ENCODE measurements at places on chromosomes 11 and 22.
A peak's percentile ranks its signal among the peaks of the same experiment; 100 is the strongest.

- no peak for DNase-seq
Measured at GRCh38 chr11:58513747-58514367, 6.0 kb upstream of the OR5B21 start.

DNA sequence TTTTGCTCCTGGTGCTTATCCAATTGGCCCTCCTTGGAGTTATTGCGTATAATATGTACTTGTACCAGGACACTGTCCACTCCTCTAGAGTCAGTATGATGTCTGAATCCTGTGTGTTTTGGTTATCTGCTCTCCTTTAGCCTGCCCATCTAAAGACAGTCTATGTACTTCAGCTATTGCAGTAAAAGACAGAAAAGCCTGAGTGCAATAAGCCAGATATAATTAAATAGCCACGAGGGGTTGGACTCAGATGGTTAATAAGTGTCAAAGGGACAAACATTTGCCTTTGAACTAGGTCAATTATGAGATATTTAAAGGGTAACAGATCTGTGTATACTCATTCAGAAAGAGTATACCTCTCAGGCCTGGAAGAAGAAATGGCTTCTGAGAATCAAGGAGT, 406.7 kb downstream of the LUZP2 start:
- DNase-seq: no peak

DNA sequence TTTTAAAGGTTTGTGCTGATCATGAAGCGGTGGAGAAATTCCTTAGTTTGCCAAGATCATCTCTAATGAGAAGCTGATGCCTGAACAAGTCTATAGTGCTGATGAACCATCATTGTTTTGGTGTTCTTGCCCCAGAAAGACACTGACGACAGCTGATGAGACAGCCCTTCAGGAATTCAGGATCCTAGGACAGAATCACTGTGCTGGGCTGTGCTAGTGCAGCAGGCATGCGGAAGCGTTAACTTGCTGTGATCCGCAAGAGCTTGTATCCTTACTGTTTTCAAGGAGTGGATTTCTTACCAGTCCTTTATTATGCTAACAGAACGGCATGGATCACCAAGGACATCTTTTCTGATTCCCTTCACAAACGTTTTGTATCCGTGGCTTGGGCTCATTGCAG, 104.1 kb downstream of the TBC1D22A start:
- no peak for DNase-seq

GRCh38 chr11:1730059-1730629, 20.3 kb downstream of the IFITM10 start:
- DNase-seq: no peak

DNA sequence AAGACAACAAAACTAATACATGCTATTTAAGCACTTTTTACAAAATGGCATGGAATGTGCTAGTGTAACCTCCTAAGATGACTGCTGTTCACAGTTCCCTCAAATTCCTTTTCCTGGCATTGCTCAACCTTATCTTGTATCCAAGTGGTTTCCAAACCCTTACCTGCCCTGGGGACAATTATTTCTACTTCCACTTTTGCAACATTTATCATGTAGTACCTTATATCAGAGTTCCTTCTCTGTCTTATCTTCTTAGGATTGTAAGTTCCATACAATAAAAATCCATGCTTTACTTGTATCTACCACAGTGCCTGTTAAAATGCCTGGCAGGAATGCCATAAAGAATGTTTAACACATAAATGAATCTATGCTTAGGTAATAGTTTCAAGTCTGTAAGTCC, 109.2 kb upstream of the MTMR2 start:
- no peak for DNase-seq

DNA sequence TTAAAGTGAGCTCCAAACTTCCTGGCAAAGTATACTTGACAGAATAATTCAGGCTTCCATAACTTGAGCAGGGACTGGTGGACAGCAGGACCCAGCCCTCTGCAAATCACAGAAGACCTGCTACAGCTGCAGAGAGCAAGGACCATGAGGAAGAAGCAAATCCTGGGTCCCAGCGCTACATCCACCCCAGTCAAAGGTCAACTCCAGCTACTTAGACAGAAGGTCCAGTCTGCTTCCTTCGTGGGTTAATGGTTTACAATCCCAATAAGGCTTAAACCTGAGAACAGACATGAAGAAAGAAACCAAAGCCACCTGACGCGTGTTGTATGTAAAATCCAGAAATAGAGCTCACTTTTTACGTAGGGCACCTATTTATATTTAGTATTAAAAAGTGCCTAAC, 57.7 kb downstream of the SHANK2 start:
- DNase-seq: no peak

- DNase-seq: no peak
Measured at GRCh38 chr22:20741634-20742581, 32.0 kb upstream of the SERPIND1 start.

DNA sequence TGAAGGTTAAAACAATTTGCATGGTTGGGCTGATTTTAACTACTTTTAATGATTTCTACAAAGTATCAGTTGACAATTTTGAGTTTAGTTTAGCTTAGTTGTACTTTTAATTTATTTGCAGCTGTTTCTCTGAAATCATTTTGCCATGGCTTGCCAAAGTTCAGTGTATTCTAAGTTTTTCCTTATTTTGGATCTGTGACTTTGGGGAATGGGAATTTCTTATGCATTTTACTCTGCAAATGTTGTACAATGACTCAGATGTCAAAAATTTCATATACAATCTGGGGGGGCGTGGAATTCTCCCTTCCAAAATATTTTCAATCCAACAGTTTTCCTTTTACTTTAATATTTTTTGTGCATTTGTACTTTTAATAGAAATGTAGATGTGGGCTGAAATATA, 8.9 kb upstream of the DCHS1 start:
- no peak for DNase-seq

DNA sequence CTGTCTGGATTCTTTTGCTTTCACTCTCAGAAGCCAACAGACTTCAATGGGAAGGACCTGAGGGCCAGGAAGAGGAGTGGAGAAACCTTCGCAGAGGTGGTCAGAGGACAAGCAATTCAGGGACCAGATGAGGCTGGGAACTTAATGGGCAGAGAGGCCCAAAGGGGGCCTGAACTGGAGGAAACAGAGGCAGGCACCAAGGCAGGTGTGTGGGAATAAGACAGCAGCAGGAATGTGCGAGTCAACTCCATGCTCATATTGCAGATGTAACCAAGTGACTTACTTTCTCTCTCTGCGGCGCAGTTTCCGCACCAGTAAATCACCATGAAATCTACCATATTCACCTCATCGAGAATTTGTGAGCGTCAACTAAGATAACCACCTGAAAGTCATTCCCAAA, 669.1 kb downstream of the NTM start:
- no peak for DNase-seq

GRCh38 chr11:85682330-85683305, 3.4 kb downstream of the CCDC89 start:
- peak; percentile 71 for DNase-seq

GRCh38 chr22:50305393-50305922, 2.0 kb downstream of the PLXNB2 start:
- DNase-seq: no peak

- no peak for DNase-seq
Measured at GRCh38 chr11:134145715-134146114, 76.8 kb downstream of the JAM3 start.

GRCh38 chr11:30424321-30424720, 101.4 kb downstream of the ARL14EP start:
- no peak for DNase-seq

- no peak for DNase-seq
Measured at GRCh38 chr11:131773626-131774025, 403.2 kb downstream of the NTM start.

DNA sequence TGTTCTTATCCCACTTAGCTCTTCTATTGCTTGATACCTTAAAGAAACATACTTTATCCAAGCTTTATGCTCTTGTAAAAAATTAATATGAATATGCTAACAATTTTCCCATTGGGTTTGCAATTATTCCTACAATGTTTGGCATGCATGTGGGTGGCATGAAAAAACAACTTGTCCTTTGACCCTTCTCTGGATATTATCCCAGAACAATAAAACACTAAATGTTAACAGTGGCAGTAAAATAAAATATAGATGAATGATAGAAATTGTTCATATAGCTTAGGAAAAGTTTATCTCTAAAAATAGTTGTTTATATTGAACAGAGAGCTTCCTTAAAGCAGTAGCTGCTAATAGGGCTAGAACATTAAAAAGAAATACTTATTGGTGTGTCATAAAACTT, 860.5 kb upstream of the LRRC4C start:
- no peak for DNase-seq

DNA sequence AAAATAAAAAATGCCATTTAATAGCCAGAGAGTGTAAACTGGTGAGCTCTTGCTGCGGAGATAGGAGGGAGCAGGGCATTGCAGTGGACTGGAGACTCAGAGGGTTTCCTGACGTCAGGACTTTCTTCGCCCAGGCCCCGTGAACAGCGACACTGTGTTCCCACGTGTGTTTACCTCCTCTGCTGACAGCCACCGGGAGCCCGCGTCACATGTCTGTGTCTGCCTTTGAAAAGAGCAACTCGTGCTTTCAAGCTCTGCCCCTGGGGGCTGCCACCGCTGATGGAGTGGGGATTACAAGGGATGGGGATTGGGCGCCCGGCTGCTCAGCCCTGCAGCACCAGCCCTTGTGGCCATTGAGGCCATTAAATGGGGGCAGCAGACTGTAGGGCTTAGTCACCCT, 3.3 kb downstream of the TANGO2 start:
- DNase-seq: no peak

DNA sequence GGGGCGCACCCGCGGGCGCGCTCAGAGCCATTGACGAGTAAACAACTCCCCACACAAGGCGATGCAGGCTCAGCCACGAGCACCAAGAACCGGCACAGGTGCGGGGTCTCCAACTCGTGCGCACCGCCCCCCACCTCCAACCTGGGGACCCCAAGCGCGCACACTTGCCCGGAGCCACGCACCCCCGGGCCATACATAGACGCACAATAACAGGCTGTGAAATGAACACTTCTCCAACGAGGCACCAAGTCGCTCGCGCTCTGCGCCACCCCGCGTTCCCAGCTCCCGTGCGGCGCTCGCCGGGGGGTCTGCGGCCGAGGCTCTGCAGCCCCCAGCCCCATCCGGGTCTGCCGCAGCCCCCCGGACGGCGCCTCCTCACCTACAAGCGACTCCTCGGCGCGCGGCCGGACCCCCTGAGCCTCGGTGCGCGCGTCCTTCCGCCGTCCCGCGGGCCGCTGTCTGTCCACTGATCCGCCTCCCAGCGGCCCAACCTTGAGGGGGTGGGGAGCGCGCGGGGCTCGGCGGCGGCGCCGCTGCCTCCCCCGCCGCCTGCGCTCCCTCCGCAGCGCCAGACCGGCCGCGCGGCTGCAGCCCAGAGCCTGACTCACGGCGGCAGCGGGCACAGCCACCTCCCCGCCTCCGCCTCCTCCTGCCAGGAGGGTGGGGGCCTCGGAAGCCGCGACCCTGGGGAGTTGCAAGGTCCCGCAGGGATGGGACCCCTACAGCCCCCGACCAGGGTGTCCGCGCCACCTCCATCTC, 1.6 kb downstream of the IFITM10 start:
- no peak for DNase-seq

DNA sequence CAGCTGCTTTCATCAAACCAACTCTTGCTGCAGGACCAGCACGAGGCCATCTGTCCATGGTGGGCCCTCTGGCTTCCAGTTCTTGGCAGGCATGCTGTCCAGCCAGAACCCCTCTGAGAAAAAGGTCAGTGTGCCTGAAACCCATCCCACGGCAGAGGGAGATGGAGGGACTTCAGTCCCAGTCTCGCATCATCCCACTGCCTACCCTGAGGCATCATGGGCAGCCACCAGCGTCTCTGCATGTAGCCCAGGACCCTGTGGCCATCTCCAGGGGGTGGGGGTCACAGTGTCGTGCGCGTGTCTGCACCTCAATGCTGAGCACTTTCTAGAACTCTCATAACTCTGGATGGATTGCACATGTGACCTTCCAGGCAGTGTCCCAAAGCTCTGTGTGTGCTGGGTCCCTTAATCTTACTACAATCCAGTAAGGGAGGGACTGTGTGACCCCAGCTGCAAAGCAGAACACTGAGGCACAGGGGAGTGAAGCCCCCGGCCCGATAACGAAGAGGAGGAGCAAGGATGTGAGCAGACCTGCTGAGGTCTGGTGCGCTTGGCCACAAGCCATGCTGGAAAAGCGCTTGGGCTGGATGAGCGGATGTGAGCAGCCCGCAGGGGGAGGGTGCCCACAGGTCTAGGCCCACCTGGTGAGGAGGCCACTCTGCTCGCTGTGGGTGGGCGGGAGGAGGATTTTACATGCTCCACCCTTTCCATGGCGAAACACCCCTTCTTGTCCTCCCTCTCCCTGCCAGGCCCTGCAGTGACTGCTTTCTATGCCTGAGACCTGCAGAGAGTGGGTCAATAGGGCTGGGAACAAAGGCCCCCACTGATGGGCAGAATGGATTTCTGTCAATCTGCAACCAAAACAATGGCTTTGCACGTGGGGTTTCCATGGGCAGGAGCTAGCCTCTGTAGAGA, 1401.0 kb downstream of the BRD1 start:
- no peak for DNase-seq

DNA sequence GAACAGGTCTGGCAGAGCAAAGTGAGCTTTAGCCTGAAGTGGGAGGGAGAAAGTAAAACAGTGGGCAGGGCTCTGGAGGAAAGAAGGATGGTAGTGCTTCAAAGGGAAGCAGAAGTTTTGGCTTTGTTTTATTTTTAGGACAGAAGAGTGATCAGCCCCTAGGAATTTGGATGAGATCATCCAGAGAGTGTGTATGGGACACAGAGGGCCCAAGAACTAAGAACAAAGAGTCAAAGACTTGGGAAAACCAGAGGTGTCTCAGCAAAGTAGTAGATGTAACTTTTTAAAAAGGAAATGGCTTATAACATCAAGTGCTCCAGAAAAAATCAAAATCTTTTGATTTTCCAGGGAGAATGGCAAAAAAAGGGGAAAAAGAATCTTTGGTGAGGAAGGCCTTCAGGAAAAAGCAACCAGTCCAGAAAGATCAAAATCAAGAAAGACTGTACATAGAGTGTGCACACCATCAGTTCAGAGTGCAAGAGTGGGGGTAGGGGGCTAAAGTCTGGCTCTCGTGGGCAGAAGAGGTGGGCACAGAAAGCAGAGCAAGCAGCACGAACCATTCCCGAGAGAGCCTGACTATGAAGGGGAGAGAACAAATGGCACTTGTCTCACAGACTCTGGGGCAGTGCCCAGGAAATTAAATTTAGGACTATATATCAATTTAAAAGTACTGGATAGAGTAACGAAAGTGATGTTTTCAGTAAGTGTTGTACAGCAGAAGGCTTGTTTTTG, 30.0 kb downstream of the MAPK1 start:
- DNase-seq: no peak

GRCh38 chr22:48483764-48484528, 1343.7 kb downstream of the BRD1 start:
- no peak for DNase-seq

- no peak for DNase-seq
Measured at GRCh38 chr11:117498791-117499190, 171.1 kb downstream of the CEP164 start.

GRCh38 chr22:23182309-23183060, 2.2 kb downstream of the BCR start:
- no peak for DNase-seq
